ENCODE measurements at places on chromosomes 1 and 21.

GRCh38 chr1:64310760-64311159 lies 107.3 kb downstream of the UBE2U start:
- DNase-seq = no peak

DNA sequence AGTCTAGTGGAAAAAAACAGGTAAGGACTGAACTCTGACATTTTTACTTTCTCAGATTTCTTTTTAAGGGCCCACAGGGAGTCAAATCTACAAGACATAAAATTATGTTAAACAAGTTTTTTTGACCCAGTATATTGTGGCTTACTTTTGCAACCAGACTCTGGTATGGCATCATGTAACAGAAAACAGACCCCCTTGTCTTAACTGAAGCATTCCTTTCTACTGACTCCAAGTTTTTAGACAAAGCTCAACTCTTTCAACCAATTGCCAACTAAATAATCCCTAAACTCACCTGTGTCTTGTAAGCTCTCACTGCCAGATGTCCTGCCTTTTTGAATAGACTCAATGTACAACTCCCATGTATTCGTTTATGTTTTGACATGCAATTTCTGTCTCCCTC lies 64.3 kb downstream of the FASLG start:
- no peak for DNase-seq

DNA sequence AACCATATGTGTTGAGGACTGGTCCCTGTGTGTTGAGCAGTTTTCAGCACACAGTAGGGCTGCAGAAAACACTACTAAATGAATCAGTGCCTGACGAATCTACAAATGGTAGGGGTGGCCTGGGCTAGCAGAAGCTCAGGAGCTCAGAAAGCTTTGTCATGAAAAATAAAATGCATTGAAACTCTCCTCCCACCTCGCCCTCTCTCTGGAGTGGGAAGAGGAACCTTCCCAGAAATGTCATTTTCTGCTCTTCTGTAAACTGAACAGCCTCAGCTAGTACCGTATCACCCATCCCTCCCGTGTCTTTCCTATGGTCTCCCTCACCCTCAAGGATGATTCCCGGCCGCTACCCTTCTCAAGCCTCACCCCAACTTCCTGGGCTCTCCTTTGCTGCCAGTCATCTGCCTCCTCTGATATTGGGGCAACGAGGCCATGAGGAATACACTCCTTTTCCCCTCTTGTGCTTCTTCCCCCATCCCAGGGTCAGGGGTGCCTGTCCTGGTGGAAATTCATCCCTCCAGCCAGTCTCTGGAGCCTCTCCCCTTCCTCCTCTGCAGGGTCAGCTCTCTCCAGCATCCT lies 734.5 kb downstream of the PTPRU start:
- no peak for DNase-seq

GRCh38 chr1:3598522-3599285 lies 12.6 kb downstream of the MEGF6 start:
- DNase-seq = no peak

DNA sequence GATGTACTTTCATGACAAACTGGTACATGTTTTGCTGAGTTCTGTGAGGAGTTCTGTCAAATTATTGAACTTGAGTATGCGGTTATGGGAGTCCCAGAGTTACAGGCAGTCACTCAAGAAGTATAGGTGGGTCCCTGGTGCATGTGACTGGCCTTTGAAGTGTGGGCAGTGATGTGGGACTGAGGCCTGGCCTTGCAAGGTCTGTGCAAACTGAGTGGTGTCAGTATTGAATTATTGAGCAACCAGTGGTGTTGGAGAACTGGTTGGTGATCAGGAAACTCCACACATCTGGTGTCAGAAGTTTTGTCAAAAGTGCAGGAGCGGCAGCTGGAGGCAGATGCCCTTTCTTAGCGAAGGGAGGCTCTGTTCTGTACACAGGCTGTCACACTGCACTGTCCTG lies 5.2 kb downstream of the ZNF678 start:
- no peak for DNase-seq

GRCh38 chr1:206709772-206710459 lies 25.2 kb downstream of the MAPKAPK2 start:
- DNase-seq = no peak

- DNase-seq = no peak
Measured at GRCh38 chr1:199226163-199226562, 587.3 kb downstream of the PTPRC start.

GRCh38 chr1:17929224-17929623 lies 174.1 kb downstream of the ACTL8 start:
- no peak for DNase-seq

- no peak for DNase-seq
Measured at GRCh38 chr21:32334980-32335531, 36.4 kb downstream of the MRAP start.

GRCh38 chr1:212701910-212702309 lies 2.3 kb upstream of the BATF3 start:
- no peak for DNase-seq

DNA sequence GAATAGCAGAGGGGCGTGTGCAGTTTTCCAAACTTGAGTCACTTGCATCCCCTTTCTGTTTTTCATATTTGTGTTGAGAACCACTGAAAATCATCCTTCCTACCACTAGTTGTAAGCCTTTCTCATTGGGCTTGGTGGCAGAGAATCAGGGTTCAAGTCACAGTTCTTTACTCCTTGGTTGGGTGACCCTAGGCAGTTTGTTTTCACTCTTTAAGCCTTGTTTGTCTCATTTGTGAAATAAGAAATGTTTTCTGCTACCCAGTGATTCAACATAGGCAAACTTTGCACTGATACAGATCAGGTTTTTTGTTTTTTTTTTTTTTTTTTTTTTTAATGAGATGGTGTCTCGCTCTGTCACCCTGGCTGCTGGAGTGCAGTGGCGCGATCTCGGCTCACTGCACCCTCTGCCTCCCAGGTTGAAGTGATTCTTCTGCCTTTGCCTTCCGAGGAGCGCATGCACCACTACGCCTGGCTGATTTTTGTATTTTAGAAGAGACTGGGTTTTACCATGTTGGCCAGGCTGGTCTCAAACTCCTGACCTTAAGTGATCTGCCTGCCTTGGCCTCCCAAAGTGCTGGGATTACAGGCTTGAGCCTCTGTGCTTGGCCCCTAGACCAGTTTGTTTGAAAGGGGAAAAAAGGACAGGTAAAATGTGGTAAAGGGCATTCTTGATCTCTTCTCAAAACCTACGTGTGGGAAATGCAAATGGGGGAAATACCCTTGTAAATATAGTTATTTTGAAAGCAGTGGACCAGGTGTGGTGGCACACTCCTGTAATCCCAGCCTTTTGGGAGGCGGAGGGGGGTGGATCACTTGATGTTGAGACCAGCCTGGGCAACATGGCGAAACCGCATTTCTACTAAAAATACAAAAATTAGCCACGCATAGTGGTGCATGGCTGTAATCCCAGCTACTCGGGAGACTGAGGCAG lies 3.2 kb downstream of the CLIC4 start:
- no peak for DNase-seq

GRCh38 chr1:116819081-116819480 lies 64.9 kb downstream of the CD2 start:
- no peak for DNase-seq

GRCh38 chr1:221816899-221817298 lies 75.0 kb upstream of the DUSP10 start:
- DNase-seq = no peak

DNA sequence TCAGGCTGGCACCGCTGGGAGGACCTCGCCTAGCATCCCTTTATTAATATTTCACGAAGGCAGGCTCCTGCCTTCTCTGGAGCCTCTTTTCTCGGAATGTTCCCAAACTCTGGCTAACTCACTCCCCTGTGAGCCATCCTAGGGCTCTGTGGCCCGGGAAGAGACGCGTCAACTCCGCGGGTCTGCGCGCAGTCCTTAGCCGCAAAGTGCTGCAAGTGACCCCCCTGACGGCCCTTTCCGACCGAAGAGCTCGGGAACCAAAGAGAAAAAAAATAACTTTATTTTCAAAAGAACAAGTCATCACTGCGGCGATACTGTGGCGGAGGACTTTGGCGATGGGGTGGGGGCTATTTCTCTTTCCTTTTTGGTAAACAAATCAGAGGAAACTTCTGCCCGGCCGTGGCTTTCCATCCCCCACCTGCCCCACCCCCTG lies 14.6 kb downstream of the NR5A2 start:
- DNase-seq = no peak

GRCh38 chr1:209585672-209586071 lies 2.2 kb downstream of the CAMK1G start:
- no peak for DNase-seq

DNA sequence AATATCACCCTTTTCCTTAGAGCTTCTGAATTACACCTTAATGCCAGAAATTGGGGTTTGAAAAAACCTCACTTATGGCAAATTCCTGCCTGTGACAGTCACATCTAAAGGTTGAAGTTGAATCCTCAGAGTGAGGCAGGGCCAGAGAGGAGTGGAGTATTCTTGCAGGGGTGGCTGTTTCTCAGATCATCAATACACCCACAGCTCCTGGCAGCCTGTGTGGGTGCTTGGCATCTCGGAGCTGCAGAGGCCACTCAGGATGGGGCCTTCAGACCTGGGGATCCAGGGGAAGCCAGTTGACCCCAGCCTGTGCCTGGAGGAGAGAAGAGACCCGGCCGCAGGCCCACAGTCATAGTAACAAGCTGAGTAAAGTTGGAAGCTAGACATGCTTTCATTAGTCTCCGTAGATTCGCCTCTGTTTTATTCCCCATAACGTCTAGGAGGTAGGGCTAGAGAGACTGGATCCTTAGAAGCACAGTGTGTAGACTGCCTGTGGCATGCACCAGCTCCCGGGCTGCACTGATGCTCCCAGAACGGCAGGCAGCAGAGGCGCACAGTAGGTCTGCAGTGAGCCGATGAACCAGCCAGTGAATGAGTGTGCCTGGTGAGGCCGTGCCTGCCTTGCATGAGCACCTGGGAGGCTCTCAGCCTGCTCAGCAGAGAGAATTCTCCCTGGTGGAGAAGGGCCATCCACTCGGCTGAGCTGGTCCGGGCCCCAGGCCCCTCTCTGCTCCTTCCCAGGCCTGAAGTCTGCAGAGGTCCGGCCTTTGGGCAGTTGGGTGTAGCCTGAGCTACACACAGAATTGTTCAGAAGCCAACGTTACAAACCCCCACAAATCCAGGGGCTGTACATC lies 42.9 kb downstream of the TFF3 start:
- DNase-seq = no peak

GRCh38 chr1:86436041-86436440 lies 12.1 kb downstream of the CLCA2 start:
- no peak for DNase-seq

- no peak for DNase-seq
Measured at GRCh38 chr21:44766818-44767354, 34.7 kb downstream of the UBE2G2 start.

DNA sequence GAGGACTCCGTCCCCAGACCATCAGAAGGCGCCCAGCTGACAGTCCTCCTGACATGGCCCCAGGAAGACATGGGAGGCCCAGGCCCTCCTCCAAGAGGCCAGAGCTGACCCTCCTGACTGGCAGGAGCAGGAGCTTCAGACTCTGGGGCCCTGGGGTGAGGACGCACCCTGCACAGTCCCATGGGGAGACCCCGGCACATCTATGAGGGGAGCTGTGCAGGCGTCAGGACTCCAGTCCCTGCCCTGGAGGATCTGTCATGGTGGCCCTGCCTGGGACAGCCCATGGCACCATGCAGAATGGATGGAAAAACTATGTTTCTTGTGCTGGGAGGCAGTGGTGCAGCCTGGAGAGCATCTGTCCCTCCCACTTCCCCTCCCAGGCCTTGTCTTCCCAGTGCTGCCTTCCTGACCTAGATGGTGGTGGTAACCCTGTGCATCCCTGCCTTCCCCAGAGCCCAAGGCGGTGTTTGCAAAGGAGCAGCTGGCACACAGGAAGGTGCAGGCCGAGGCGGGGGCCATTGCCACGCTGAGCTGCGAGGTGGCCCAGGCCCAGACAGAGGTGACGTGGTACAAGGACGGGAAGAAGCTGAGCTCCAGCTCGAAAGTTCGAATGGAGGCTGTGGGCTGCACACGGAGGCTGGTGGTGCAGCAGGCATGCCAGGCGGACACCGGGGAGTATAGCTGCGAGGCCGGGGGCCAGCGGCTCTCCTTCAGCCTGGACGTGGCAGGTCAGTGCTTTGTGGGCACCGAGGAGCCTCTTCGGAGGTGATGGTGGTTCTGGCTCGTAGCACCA lies 41.9 kb downstream of the OBSCN start:
- no peak for DNase-seq

- no peak for DNase-seq
Measured at GRCh38 chr1:197143276-197143675, 3.2 kb downstream of the ASPM start.

DNA sequence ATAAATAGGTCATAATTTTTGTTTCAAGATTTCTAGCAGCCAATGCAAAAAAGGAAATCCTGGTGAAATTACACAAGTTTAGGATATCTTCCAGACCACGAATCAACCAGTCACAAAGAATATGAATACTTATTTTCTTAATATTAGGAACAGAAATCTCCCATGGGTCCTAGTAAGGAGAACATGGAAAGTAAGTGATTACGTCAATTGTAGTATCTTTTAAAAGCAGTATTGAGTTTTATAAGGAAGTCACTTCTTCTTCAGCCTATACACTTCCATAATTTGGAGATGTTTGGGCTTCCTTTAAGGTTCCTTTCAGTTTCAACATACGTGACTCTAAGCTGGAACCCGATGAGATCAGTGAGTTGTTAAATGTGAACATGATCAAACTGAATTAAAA lies 534.5 kb downstream of the USP25 start:
- no peak for DNase-seq

DNA sequence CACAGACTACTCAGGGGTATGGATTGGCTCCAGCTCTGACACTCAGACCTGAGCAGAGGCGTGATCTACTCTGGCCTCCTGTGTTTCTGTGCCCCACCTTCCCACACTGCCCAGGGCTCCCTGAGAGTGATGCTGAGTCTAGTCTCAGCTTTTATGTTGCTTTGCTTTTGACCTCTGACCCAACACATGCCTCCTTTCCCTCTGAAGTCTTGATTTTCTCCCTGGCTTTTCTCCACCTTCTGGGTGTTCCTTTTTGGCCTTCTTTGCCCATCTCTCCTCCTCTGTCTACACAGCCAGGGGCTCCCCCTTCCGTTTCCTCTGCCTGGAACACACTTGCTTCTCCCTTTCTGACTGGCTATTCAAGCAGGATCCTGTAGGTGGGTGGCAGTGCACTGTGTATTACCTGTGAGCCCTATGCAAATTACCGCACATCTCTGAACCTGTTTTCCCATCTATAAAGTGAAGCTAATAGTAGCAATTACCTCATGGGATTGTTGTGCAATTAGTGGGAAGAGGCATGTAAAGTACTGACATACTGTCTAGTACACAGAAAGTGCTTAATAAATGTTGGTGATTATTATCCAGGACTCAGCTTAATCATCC lies 13.7 kb upstream of the MEX3A start:
- DNase-seq = no peak

- no peak for DNase-seq
Measured at GRCh38 chr21:35593000-35593502, 467.3 kb downstream of the SETD4 start.

- DNase-seq = no peak
Measured at GRCh38 chr1:5142389-5142788, 488.0 kb downstream of the AJAP1 start.
